Jurkat, Clone E6-1 (cell line): ENCODE measurements at places on chromosomes 12 and 14.

DNA sequence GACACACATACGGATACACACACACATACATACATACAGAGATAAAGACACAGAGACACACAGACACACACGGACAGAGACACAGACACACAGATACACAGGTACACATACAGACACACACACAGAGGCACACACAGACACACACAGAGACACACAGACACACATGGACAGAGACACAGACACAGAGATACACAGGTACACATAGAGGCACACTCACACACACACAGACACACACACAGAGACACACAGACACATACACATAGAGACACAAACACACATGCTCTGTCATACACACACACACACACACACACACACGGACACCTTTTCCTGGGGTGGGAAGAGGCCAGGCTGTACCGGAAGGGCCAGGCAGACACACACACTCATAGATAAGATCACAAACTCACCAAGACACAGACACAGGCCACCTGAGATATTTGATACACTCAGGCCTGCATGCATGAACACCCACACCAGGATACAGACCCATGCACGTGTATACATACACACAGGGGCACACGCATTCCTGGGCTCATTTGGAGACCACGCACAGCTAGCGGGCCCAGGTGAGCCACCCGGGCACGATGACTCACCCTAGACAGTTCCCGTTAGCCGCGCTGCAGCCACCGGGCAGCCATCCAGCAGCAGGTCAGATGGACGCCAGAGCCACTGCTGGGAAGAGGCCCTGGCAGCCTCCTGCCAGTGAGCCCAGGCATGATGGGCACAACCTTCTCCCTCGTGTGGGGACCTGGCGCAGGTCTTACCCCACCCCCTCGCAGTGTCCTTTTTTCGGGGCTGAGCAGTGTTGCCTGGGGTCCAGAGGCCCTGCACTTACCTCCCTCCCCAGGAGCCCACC, 1.8 kb upstream of the AHNAK2 start:
- DNase-seq: no peak

DNA sequence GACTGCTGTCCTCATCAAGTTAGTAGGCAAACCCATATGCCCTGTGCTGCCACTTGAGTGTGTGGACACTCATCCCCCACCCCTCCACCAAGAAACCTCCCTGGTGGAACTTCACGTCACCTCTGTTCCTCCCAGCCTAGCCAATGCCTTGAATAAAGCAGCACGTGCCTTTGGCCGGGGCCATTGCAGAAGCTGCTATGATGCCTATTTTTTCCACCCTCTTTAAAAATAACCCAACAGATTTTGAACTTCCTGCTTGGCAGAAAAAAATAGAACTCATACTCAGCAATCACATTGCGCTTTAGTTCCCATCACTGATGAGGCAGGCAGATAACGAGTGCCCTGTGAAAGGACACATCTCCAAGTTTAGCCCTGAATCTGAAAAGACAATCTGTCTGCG, 23.1 kb upstream of the PWP1 start:
- DNase-seq: no peak

DNA sequence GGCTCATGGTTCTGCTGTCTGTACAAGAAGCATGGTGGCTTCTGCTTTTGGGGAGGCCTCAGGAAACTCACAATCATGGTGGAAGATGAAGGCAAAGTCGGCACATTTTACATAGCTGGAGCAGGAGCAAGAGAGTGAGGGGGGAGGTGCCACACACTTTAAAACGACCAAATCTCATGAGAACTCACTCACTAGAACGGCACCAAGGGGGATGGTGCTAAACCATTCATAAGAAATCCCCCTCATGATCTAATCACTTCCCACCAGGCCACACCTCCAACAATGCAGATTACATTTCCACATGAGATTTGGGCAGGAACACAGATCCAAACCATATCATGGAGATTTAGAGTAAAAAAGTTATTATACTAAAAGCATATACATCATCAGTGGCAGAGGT, 13.6 kb upstream of the LEMD3 start:
- no peak for DNase-seq

- no peak for DNase-seq
Observed at GRCh38 chr12:93370947-93371346, 6.8 kb upstream of the NUDT4 start.

DNA sequence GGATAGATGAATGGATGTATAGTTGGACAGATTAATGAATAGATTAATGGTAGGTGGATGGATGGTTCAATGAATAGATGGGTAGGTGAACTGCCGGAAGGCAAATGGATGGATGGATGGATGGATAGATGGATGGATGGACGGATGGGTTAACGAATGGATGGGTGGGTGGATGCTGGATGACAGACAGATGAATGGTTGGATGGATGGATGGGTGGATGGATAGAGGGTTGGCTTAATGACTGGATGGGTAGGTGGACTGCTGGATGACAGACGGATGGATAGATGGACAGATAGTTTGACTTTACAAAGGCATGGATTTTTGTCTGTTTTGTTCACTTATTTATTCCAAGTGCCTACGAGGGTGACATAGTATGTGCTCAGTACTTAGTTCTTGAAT, 64.4 kb downstream of the WSCD2 start:
- no peak for DNase-seq

- no peak for DNase-seq
Observed at GRCh38 chr12:49985981-49986380, 13.2 kb downstream of the AQP6 start.

DNA sequence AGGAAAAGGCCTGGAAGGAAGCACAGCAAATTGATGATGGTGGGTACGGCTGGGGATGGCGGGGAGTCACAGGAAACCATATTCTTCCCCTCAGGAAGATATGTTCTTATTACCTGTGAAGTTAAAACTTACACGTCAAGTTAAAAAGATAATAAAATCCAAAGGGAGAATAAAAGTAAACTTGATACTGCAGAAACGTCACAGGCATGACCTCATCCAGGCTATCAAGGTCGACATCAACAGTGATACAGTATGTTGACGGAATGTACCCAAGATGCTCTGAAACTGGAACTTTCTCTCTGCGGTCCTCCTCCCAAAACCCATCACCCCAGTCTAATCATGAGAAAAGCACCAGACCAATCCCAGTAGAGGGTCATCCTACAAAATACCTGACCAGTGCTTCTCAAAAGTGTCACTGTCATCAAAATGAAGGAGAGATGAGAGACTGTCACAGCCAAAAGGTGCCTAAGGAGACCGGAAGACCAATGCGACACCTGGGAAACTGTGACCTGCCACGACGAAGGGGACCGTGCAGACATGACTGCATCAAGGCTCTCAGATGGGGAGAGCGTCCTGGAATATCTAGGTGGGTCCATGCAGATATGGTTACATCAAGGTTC, 74.6 kb downstream of the SCARB1 start:
- DNase-seq: no peak

- DNase-seq: no peak
Observed at GRCh38 chr14:34453226-34453625, 8.8 kb downstream of the SPTSSA start.

DNA sequence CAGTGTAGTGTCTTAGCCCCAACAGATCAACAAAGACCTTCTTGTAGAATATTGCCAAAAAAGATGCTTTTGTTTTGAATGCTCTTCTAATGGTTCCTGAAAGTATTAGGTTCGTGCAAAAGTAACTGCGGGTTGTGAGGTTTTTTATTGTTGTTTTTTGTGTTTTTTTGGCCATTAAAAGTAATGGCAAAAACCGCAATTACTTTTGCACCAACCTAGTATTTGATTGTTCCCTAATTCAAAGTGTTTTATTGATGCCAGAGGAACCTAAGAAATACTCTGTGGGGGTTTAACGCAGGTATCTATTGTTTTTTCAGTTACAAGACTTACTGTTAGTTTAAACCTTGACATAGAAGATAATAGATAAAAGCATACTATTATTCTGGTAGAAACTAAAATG, 150.8 kb upstream of the DAAM1 start:
- DNase-seq: no peak

- DNase-seq: peak; percentile 80
Observed at GRCh38 chr14:106551265-106551664, 1024.9 kb downstream of the TMEM121 start.

DNA sequence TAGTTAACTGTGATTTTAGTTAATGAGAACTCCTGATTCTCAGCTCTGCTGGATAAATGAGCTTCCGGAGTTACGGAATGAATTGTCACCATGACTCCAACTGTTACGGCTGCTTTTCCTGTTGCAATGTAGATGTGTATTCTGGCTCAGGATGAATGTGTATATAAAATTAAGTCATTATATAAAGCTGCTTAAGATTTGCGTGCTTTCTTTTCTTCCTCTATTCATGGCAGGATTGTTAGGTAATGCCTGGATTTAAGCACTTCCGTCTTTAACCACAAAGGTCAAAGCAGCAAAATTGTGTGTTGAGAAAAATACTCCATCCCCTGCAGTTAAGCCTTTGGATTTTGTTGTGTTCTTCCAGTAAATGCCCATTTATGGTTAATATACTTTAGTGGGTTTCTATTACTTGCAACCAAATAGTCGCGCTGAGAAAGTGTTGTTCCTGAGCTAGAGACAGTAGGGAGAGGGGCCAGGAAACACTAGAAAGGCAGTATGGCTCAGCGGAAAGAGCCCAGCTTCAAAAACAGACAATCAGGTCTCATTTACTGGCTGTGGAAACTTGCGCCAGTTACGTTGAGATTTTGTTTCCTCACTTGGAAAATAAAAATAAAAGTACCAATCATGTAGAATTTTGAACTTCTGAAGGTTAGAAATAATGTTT, 9.4 kb upstream of the CCDC175 start:
- no peak for DNase-seq

GRCh38 chr14:55254581-55254980, 16.6 kb upstream of the FBXO34 start:
- DNase-seq: no peak

GRCh38 chr14:37848985-37849621, 253.7 kb downstream of the TTC6 start:
- no peak for DNase-seq

- DNase-seq: no peak
Observed at GRCh38 chr12:24012528-24012927, 63.1 kb upstream of the SOX5 start.
